ENCODE measurements at places on chromosomes 6 and 20. TPM values are rescaled to one million over a fixed set of nuclear protein-coding genes. Genes with fewer than 3 reads are reported as not detected.

Gene SLC22A2
- 1.9 TPM for total RNA-seq

Gene GCNT2
- 6.0 TPM for total RNA-seq

Gene AAR2
- 18.1 TPM for total RNA-seq

Gene PROCR
- 44.5 TPM for total RNA-seq

Gene GTSF1L
- total RNA-seq = not detected

Gene DOK5
- 6.7 TPM for total RNA-seq

Gene SAPCD1
- total RNA-seq = not detected

Gene SUMO4
- 17.3 TPM for total RNA-seq

Gene PIM1
- 52.0 TPM for total RNA-seq

Gene PPP1R3G
- total RNA-seq = 8.9 TPM

Gene TFAP2D
- total RNA-seq = not detected

Gene NDUFAF4
- total RNA-seq = 41.4 TPM

Gene FAM209A
- total RNA-seq = not detected

Gene ZBTB9
- total RNA-seq = 10.4 TPM
